ENCODE measurements at places on chromosomes 16 and 17.

- H3K36me3 ChIP-seq: no peaks in the 10 kb centered on the region
- DNase-seq: no peak
- H3K4me1 ChIP-seq: peaks cover 11% of the 10 kb centered on the region
These were observed 196.8 kb downstream of the NTN1 start for GRCh38 chr17:9218064-9218635.

DNA sequence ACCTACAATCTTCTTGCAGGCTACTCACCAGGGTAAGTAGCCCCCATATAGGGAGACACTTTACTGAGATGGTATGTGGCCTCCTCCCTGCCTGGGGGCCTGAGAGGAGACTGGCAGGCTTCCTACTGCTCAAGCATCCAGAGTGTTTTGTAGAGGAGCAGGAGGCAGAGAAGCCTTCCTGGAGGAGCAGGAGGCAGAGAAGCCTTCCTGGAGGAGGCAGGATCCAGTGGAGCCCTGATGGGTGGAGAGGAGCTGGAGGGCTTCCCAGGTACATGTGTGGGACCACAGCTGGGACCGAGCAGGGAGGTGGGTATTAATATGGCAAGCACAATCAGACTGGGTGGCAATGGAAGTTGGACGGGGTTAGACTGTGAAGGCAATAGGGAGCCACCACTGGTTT is 2.1 kb upstream of the ADGRG5 start:
- no peaks in the 10 kb centered on the region for H3K36me3 ChIP-seq
- H3K4me3 ChIP-seq: no peak overlapping the region
- DNase-seq: no peak
- 0 out of 2 replicates have a peak, but pooled peaks cover 7% of the 10 kb centered on the region for H3K27me3 ChIP-seq

DNA sequence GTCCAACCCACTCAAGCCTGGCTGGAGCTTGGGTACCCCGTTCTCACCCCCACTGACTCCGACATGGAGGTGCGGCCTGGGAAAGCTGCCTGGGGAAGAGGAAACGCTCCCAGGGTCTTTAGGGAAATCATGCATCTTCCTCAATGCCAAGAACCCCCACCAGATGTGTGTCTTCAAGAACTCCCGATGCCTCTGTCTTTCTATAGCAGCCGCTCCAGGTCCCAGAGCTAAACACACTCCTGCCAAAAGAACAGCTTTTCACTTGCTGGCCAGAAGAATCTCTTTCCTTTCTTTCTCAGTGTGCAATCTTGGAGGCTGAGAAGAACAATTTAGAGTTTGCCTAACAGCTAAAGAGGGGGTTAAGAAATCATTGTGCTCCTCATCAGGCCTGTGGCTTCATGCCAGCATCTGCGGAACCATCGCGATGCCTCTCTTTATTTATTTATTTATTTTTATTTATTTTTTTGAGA is 41.1 kb upstream of the MTSS2 start:
- H3K4me1 ChIP-seq: no peaks in the 10 kb centered on the region
- H3K4me3 ChIP-seq: no peak overlapping the region
- DNase-seq: no peak
- no peak overlapping the region for H3K27ac ChIP-seq
- no peaks in the 10 kb centered on the region for H3K27me3 ChIP-seq

DNA sequence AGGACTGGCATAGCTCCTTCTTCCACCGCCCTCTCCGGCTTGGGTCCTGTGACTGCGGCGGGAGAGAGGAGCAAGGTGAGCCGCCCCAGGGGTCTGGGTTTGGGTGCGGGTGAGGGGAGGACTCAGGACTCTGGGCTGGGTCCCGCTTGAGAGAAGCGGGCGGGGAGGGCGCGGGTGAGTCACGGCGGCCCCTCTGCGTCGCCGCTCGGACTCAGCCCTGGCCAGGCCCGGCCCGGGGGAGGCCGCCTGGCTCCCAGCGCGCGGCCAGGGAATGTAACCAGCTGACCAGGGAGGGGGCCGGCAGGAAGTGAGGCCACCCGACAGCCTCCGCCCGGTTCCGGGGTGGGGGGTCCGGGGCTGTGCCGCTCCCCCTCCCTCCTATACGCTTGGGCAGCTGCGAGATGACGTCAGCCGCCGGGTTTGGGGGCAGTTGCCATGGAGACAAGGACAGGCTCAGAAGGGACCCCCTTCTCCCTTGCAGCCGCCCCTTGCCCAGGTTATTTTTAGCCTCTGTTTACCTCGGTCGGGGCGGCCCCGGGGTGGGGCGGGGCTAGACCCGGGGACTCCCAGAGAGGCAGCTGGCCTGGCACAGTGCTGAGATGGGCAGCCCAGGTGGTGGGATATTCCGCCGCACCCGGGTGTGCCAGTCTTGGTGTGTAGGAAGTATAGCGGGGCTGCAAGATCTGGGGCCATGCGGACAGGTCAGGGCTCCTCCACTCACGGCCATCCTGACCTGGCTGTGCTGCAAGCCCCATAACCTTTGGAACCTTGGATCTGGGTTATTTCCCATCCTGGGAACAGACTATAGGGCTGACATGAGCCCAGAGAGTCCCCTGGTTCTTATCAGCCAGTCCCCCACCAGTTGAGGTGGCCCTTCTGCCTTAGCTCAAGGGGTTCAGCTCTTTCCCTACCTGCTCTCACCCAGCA is 1.6 kb downstream of the RIPOR1 start:
- DNase-seq: peak; percentile 61
- H3K27me3 ChIP-seq: no peaks in the 10 kb centered on the region
- no peaks in the 10 kb centered on the region for H3K36me3 ChIP-seq
- peaks cover 40% of the 10 kb centered on the region for H3K4me1 ChIP-seq
- H3K4me3 ChIP-seq: peak overlapping the region; percentile 91

DNA sequence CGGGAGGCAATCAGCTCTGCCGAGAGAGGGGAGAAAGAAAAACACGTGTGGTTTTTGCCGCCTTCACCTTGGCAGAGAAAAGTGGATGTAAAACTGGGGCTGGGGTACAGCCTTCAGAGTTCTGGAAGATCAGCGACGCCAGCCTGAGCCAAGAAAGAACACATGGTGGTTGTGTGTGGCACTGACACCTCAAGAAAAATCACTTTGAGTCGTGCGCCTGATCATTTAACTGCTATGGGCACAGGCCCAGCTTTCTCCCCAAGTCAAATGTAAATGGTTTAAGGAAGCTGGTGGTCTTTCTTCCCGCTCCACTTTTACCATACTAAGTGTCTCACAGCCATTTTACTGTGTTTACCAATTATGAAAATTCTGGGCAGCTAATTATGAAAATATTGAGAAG is 461.8 kb upstream of the SOX9 start:
- no peak overlapping the region for H3K4me3 ChIP-seq
- no peaks in the 10 kb centered on the region for H3K4me1 ChIP-seq
- H3K27ac ChIP-seq: no peak overlapping the region
- no peaks in the 10 kb centered on the region for H3K27me3 ChIP-seq
- no peak for DNase-seq

DNA sequence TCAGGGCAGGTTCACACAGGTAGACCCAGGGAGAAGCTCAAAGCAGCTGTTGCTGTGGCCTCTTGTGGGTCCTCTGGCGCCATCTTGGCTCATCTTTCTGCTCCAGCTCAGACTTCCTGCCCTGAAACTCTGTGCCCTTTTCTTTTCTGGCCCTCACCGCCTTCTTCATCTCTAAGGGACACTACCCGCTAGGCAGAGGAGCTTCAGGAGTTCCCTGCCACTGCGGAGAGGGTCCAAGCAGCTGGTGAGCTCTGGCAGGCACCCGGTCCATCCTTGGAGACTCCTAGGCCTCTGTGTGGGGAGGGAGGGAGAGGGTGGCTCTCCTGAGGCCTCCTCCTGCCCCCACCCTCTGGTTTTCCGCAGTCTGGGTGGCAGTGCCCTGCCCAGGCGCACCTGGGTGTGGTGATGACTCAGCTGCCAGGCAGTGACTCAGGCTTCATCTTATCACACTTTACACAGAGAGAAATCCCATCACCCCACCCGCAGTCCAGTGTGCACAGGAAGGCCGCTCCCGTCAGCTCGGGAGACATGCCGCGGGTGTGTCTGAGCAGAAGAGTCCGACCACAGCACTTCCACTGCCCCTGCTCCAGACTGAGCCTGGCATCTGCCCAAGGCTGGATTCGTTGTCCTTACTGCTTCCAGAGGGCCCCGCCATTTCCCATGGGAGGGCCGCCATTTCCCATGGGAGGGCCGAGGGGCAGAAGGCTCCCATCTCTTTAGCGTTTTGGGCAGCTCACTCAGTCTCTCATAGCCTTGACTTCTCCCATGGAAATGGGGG is 7.3 kb downstream of the NT5C start:
- DNase-seq: peak; percentile 97
- no peaks in the 10 kb centered on the region for H3K27me3 ChIP-seq
- no peaks in the 10 kb centered on the region for H3K36me3 ChIP-seq
- peaks cover 39% of the 10 kb centered on the region for H3K4me1 ChIP-seq
- peak overlapping the region; percentile 45 for H3K4me3 ChIP-seq

DNA sequence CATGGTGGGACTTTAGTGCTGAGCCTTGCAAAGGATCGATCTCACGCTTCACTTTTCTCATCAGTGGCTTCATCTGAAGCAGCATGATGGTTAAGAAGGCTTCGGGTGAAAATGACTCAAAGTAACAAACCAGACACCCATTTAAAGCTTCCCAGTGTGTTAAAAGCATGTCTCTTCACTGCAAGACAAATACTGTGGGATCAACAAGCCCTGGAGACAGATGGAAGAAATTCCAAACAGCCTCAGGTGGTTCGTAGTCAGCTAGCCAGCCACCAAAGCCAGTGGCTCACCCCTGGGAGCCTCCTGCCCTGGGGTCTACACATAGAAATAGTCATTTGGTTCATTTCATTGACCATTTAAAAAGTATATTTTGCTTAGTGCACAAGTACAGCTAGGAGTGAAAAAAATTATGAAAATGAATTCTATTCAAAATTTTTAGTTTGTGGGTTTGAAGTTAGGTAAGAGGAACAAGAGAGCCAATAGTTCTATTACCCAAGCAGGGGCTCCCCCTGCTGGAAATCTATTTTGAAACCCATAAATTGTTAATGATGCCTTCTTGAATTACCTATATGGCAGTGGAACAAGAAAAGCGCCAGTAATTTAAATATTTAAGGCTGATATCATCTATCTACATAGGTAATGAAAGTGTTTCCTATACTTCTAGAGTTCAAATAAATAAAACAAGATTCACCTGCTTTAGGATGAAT is 51.6 kb downstream of the PMP22 start:
- H3K4me3 ChIP-seq: no peak overlapping the region
- DNase-seq: no peak
- no peaks in the 10 kb centered on the region for H3K4me1 ChIP-seq
- no peaks in the 10 kb centered on the region for H3K36me3 ChIP-seq
- H3K27me3 ChIP-seq: peaks cover 3% of the 10 kb centered on the region

DNA sequence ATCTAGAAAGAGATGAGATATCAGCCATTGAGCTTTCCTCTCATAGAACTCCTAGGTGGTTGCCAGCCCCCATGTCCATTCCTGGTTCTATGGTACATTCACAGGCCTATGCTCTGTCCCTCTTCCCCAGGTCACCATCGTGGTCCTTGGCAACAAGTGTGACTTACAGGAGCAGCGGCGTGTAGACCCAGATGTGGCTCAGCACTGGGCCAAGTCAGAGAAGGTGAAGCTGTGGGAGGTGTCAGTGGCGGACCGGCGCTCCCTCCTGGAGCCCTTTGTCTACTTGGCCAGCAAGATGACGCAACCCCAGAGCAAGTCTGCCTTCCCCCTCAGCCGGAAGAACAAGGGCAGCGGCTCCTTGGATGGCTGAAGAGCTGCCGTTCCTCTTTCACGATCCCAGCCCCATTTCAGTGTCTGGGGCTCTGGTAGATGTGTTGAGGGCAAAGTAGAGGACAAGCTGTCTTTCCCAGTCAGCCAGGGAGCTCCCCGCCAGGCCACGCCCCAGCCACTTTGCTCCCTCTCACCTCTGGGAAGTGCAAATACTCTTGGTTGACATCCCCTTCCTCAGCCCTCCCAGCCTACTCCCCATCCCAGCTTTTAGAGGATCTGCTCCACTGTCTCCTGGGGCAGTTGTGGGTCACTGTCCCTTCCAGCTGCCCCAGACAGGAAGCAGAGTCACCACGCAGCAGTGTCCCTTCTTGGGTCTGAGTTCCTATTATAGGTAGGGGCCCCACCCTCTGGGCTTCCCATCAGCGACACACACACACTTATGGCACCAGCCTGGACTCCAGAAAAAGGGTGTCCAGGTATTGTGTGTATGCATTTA is 3.8 kb downstream of the NKIRAS2 start:
- no peak for DNase-seq
- H3K27me3 ChIP-seq: no peaks in the 10 kb centered on the region
- no peaks in the 10 kb centered on the region for H3K36me3 ChIP-seq
- no peak overlapping the region for H3K4me3 ChIP-seq

GRCh38 chr16:50269061-50269705 is 2.8 kb downstream of the ADCY7 start:
- H3K27me3 ChIP-seq: no peaks in the 10 kb centered on the region
- peaks cover 42% of the 10 kb centered on the region for H3K4me1 ChIP-seq
- H3K27ac ChIP-seq: no peak overlapping the region
- no peak overlapping the region for H3K4me3 ChIP-seq
- no peak for DNase-seq

- no peak for DNase-seq
- H3K27ac ChIP-seq: no peak overlapping the region
- H3K36me3 ChIP-seq: no peaks in the 10 kb centered on the region
These were observed 62.8 kb upstream of the B4GALNT2 start for GRCh38 chr17:49069585-49070273.

DNA sequence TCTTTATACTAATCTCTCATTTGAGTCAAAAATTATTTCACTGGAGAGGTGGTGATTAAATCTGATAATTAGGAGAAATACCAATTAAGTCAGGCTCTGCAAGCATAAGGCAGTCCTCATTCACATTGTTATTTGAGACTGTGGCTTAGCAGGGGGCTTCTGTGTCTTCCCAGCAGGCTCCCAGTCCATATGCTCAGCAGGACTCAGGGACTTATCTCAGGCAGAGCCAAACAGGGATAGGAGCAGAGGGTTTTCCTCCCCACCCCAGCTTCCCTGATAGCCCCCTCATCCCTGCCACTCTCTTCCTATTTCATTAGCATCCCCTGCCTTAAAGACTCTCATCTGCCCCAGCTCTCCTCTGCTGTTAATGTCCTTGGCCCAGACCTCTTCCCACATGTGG is 104.3 kb upstream of the DNAH9 start:
- no peak for DNase-seq
- H3K27me3 ChIP-seq: no peaks in the 10 kb centered on the region
- no peak overlapping the region for H3K27ac ChIP-seq
- H3K36me3 ChIP-seq: no peaks in the 10 kb centered on the region

DNA sequence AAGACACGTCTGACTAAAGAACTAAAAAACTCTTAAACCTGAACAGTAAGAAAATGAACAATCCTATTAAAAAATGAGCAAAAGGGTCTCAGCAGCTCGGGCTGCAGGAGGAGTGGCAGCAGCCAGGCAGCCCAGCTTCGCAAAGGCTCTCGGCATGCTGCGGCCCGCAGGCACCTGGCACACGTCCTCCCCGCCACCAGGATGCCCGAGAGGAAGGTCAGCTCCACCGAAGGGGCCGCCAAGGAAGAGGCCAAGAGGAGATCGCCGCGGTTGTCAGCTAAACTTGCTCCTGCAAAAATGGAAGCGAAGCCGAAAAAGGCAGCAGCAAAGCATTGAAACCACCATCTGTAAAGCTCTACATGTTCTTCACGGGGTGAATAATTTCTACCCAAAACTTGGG is 173.5 kb downstream of the BCAS3 start:
- no peak overlapping the region for H3K4me3 ChIP-seq
- no peak overlapping the region for H3K27ac ChIP-seq
- no peaks in the 10 kb centered on the region for H3K27me3 ChIP-seq
- no peaks in the 10 kb centered on the region for H3K4me1 ChIP-seq
- DNase-seq: no peak
- no peaks in the 10 kb centered on the region for H3K36me3 ChIP-seq

GRCh38 chr16:73025151-73025855 is 22.6 kb downstream of the ZFHX3 start:
- no peak overlapping the region for H3K4me3 ChIP-seq
- peaks cover 12% of the 10 kb centered on the region for H3K4me1 ChIP-seq
- H3K27me3 ChIP-seq: no peaks in the 10 kb centered on the region
- H3K27ac ChIP-seq: no peak overlapping the region
- DNase-seq: no peak
